ENCODE measurements at places on chromosomes 4 and X.

- no peak for DNase-seq
Measured at GRCh38 chr4:41944089-41944488, 8.9 kb downstream of the TMEM33 start.

DNA sequence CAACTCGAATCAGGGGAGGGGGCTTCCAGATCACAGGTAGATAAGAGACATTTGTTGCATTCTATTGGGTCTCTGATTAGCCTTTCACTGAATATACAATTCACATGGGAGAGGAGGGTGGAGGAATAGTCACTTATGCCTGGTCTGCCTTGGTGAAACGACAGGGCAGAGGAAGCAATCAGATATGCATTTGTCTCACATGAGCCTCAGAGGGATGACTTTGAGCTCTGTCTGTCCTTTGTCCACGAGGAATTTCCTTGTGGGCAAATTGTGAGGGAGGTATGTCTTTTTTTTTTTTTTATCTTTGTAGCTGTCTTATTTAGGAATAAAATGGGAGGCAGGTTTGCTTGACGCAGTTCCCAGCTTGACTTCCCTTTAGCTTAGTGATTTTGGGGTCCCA, 28.5 kb upstream of the TMSB4X start:
- DNase-seq, result no peak

DNA sequence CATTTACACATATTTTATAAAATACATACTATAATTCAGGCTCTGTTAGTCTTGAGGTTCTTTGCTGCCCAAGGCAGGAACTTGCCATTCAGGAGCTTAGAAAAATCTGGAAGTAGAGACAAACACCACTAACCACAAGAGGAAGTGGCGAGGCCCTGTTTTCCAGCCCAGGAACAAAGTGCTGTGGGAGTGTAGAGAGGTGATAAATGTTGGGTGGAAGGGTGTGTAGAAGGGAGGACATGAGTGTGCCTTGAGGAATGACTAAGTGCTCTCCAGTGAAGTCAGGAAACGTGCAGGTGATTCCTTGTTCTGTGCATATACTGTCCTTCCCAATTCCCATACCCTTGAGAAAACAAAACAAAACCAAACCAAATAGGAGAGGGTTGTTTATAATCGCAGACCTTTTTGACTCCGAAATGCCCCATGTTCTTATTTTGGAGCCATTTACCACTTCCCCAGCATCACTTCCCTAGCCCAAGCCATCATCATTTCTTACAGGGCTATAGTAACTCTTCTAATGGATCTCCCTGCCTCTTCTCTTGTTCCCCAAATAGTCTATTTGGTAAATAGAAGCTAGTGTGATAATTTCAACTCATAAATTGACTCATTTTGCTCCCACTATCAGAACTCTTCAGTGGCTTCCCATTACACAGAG, 83.2 kb downstream of the GPAT3 start:
- no peak for DNase-seq

DNA sequence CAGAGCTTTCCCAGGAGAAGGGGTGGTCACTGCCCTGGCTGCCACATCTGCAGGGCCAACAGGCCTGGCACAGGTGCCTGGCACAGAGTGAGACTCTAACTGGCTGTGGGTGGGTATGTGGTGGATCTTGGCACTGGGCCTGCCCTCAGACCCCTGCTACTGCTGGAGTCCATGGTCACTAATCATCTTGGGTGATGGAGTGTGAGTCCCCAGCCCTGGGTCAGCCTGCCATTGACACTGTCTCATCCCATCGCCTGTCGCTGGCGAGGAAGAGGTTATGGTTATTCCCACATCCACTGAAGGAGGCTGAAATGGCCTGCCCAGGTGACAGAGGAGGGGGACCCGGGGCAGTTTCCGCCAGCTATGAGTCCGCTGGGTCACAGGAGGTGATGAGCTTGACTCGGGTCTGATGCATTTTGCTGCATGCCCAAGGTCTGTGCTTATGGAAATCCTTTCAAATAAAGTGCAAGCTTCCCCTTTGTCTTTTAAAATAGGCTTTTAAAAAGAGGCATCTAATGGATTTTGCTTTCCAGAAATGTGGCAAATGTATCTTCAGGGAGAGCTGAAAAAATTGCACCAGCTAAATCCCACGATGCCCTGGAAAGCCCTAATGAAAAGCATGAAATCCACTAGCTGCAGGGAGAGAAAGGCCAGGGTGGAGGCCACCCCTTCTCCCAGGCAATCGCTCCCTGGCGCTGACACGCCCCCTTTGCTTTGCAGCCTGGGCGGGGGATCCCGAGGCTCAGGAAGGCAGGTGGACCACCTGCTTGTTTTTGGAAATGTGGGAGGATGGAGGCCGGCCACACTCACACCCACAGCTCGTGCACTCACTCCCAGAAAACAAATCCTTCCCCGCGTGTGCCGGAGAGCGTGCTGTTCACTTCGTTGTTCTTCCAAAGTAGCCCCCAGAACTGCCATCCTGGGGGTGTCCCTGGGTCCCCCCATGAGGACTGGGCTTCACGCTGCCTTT, 54.9 kb downstream of the ABLIM2 start:
- DNase-seq, result no peak

DNA sequence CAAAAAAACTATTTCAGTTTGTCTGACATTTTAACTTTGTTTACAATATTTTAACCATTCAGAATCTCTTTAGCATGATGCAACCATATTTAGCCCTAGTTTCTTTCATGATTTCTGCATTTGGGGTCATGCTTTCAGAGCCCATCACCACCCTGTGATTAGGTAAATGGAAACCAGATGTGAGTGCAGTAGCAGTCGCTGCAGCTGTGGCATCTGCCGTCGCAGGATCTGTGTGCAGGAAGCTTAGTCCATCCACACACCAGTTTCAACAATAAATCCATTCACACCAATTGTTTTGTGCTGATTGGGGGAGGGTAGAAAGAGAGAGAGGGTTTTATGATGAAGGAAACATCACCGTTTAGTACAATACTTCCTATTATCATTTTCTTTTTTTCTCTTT, 130.5 kb downstream of the CPEB2 start:
- no peak for DNase-seq

GRCh38 chr4:109942292-109942926, 29.7 kb downstream of the EGF start:
- DNase-seq, result no peak

- no peak for DNase-seq
Measured at GRCh38 chrX:17805120-17805519, 56.0 kb downstream of the RAI2 start.

DNA sequence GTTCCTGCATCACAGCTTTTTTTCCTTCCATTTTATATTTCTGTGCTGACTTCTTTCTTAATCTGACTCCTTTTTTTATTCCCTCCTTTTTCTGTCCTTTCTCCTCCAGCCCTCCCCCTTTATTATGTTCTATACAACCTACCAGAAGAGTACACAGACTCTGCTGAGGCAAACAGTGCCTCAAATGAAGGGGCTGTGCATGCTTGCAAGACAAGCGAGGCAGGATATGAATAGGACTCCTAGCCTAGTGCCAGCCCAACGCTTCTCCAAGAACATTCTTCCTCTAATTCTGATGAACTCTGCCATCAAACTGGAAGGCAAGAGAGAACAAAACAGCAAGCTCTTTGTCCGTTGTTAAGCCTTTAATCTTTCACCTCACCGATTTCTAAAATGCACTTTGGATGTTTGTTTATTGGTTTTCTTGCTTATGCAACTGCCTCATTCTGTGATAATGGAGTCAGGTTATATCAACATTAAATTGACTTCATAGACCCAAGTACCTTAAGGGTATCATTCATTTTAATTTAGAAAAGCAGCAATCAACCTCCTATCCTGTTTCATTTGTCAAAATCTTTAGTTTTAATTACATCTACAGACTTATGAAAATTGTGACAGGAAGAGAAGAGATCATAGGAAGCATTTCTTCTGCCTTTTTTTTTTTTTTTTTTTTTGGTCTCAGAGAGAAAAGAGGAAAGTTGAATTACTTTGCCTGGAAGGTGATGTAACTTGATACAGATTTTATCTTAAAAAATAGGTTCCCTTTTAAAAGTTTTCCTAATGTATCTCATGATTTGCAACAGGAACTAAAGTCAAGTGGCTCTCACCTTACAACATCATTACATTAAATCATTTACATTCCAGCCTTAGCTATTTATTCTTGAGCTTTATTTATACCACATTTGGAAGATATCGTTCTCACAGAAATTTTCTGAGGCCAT, 284.7 kb upstream of the FTHL17 start:
- no peak for DNase-seq

GRCh38 chr4:2761035-2761923, 5.1 kb upstream of the TNIP2 start:
- DNase-seq, result no peak

DNA sequence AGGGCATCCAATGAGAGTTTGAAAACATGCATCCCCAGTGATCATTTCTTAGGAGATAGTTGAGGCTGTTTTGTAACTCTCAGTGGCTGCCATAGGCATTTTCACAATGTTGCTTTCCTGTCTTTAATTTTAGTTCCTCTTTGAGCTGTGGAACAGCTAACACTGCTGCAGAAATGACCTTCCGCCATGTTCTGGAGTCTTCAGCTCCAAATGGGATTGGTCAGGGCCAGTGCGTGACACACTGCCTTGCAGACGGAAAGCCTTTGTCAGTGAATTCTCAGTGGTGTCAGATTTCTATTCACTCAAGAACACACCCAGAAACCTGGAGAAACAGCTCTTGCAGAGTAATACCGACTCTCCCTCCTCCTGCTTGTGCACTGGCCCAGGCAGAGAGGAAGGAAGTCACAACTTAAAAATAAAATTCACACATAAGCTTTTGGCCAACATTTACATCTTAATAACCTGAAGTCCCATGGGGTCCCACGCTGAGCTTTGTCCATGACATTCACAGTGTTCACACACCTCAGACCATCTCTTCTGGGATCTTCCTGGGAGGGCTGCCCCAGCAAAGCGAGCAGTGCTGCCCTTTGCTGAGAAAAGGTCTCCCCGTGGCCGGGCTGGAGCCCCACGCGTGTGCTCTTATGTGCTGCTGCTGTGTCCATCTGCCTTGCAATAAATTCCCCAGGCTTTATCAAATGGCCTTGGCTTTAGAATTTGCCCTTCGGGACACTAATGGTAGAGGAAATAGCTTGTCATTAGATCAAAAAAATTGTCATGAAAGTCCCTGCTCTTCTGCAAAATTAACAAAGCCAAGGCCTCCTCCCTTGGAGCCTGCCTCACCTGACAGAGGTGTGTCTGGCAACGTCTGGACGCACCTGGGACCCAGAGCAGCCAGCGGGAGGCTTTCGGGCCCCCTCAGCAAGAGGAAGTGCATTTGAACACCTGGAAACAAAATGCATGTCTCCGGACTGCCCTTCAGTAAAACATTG, 126.8 kb downstream of the IRF2 start:
- DNase-seq, result no peak

DNA sequence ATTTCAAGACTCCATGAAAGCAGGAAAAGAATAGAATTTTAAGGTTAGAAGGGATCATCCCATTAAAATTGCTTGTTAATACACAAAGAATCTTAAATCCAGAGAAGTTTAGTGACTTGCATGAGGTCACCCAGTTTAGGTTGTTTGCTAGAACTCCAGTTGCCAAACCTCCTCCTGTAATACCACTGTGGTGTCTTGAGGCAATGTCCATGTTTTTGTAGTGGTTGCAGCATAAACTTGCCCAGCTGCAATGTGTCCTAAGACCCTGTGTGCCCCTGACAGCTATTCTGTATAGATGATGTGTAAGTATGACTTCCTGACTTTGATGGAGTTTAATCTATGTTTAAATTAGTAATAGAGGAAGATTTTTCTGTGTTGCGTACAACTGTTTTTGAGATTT, 6.3 kb downstream of the SFRP2 start:
- DNase-seq, result no peak

DNA sequence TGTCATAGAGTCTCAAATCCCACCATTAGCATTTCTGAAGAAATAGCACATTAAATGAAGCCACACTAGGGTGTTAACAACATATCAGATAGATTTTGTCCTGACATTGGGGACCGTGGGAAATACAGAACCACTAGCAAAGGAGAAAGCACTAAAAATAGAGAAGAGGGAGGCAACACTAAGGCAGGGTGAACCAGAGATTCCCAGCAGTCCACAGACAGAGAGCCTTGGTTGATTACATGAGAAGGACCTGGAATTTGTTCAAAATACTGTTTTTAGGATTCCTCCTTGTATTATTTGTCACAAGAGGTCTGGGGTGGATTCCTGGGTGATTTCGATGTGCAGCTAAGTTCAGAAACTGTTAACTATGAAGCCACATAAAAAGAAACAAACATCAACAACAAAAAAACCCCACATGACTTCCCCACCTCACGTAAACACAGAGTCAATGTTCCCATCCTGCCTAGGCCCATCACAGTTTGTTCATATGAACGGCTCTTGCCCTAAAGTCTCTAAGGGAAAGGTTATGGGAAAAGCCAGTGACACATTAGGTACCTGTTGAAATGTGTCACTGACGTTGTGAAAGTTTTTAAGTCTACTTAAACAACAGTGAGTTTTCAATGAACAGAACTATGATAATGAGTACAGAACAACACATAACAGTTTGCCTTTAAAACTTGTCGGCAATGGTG, 23.6 kb upstream of the GRSF1 start:
- DNase-seq, result no peak

DNA sequence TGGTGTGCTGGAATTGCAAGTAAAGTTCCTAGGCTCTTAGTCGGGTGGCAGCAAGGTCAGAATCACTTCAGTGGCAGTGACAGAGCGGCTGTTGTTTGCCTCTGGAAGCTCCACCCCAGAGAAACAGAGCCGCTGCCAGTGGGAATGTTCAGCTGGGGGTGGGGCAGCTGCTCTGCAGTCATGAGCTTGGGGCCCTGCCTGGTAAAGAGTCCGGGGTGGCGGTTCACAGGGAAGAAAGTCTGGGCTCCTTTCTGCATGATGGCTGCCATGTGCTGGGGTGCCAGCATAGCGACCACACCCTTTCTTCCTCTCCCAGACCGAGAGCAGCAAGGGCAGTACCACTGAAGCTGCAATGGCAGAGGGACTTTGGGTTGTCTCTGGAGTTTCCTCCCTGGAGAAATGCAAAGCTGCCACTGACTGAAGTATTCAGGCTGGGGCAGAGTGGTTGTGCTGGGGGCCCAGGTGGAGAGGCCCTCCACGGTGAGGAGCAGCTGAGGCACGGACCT, 108.8 kb upstream of the CENPE start:
- no peak for DNase-seq

DNA sequence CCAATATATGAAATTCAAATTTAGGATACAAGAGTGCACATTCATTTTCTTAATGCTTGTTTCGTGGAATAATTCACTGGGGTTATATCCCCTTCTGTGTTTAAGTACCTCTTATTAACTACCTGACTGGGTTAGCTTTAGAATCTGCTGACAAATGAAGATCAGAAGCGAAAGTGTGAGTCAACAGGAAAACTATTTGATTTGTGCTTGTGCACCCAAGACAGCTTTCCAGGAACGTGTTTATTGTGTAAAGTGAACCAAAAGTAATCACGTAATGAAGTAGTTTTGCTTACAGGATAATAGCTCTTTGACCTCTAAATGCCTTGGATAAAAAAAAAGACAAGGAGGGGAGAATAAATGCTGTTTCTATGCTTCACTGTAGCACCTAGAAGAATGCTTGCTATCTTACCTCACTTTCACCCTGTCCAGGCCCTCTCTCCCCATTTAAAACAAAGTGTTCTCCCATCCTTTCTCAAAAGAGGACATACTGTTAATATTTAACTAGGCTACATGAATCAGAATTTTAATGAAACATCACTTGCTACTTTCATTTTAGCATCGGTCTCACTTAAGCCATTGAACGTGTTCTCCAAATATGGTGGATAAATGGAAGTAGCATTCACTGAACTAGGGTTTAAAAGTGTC, 141.9 kb downstream of the THOC2 start:
- DNase-seq, result no peak

All from T47D (cell line).